RWPE1 (cell line): ENCODE measurements at places on chromosomes 2 and 18.

GRCh38 chr2:16821692-16822091 lies 156.1 kb upstream of the CYRIA start:
- no peak for DNase-seq

DNA sequence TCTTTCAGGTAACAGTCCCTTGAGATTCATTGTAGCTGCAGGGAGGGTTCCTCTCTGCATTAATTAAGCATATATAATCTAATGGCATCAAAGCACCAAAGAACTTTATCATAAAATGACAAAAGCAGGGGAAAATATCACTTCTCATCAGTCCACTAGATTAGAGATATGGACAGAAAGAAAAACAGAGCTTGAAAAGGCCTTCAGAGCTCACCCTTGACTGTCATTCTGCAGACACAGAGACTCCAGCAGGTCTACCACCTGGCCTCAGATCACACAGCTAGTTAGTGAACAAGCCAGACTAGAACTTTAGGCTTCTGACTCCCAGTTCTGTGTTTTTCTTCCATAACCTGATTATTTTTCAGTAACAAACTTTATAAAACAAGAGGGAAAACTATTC lies 88.5 kb downstream of the FIGN start:
- DNase-seq: no peak

- no peak for DNase-seq
Observed at GRCh38 chr18:55420665-55421307, 167.2 kb downstream of the TCF4 start.

DNA sequence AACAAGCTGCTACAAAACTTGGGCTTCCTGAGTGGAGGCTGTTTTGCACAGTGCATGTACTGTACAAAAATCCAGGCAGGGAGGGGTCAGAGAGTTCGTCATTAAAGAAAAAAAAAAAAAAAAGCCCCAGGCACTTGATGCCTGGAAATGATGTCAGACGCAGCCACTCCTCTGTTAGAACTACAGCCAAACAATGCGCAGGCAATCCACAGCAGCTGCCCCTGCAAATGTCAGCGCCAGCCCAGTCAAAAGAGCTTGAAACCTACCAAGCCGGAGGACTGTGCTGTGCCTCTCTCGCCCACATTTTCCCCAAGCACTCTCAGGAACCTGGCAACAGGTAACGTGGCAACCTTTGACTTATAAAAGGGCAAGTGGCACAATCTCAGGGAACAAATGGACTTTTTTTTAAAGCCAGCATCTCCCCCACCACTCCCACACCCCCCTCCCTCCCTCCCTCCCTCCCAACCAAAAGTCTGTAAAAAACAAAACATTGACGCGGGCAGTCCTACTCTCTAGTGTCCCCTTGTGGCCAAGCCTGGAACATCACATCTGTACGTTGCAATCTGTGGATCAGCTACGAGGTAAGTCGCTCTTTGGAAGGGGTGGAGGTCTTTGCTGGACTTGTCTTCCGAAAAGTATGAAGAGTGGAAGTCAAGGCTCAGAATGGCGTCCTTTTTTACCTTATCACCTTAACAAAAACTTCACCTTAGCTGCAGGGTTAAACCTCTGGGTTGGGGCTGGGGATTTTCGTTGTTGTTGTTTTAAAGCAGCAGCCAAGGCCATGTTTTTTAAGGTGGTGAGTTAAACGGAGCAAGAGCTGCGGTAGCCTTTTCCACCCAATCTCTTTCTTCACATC lies 144.2 kb downstream of the TGIF1 start:
- peak; percentile 94 for DNase-seq

- no peak for DNase-seq
Observed at GRCh38 chr2:26168785-26169184, 4.1 kb upstream of the GAREM2 start.

GRCh38 chr2:212021947-212022346 lies 516.7 kb downstream of the ERBB4 start:
- DNase-seq: no peak

- no peak for DNase-seq
Observed at GRCh38 chr2:173291412-173291811, 63.3 kb upstream of the CDCA7 start.

DNA sequence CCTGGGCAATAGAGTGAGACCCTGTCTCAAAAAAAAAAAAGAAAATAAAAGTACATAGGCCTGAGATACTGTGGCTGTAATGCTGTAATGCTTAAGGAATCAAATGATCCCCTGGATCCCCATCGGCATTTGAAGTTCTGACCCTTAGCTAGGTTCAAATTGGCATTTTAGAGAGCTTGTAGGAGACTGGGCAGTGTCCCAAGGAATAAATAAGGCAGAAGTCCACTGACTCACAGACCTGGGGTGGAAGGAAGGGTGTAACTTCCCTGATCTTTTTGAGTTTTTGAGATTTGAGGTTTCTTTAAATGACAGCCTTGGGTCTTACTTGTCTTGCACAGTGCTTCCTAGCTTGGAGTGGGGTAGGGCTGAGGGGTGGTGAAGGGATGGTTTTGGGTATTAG lies 553.7 kb downstream of the SLC4A3 start:
- no peak for DNase-seq

- DNase-seq: no peak
Observed at GRCh38 chr2:117523711-117524238, 290.7 kb upstream of the DDX18 start.

DNA sequence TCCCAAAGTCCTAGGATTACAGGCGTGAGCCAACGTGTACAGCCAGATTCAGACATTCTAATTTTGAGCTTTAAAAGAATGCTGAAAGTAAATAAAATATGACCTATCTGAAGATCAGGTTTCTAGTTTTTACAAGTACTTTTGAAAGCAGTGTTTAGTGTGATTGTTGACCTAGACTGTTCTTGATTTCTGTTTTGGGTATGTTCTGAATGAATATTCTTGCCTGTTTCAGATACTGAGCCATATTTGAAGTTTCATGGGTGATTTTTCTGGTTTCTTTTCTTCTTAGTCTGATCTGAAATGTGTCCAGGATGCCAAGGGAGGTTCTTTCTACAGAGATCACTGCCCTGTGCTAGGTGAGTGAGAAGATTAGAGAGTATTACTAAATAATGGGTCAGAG lies 37.2 kb downstream of the MIB1 start:
- DNase-seq: no peak

- peak; percentile 34 for DNase-seq
Observed at GRCh38 chr2:158724803-158725381, 70.2 kb upstream of the DAPL1 start.

- DNase-seq: no peak
Observed at GRCh38 chr2:242075696-242076095, 206.2 kb downstream of the RTP5 start.

GRCh38 chr2:163312713-163313112 lies 423.1 kb downstream of the FIGN start:
- DNase-seq: no peak

- no peak for DNase-seq
Observed at GRCh38 chr2:60926741-60927552, 45.6 kb downstream of the REL start.

- peak; percentile 79 for DNase-seq
Observed at GRCh38 chr2:163778045-163778781, 42.4 kb upstream of the FIGN start.

GRCh38 chr2:218999881-219000568 lies 6.8 kb upstream of the CRYBA2 start:
- DNase-seq: no peak

GRCh38 chr18:78920456-78921138 lies 59.0 kb upstream of the SALL3 start:
- DNase-seq: no peak
